ENCODE measurements at places on chromosomes 5 and 9.

- DNase-seq: no peak
Observed at GRCh38 chr5:15525703-15526275, 25.8 kb downstream of the FBXL7 start.

DNA sequence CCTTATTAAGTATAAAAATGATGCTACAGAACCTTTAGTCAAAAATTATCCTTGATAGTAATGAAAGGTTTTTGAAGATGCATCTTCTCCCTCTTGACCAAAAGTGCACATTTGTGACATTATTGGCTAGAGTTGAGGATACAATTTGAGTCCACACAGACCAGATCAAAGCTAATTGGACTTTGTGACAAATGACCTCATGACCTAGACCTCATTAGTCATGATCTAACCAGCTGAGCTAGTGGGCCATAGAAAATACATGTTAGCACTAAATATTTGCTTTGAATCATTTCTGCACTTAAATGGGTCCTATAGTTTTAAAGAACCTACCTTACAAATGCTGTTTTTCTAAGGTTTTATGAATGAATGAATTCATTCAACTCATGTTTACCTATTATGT lies 182.1 kb downstream of the RFX3 start:
- DNase-seq: no peak

DNA sequence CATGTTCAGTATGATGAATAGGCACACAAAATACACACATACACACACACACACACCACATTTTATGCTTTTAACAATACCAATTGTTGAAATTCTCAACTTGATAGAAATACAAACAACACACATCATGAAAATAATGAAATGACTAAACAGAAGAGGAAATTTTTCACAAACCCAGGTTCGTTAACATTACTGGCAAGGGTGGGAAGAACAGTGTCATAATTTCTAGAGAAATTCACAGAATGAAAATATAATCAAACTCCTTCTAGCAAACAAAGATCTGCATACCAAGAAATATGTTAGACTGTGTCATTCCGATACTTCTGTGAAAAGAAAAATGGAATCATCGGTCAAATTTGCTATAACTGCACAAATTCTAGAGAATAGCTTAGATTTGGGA lies 41.9 kb downstream of the ST8SIA4 start:
- no peak for DNase-seq

DNA sequence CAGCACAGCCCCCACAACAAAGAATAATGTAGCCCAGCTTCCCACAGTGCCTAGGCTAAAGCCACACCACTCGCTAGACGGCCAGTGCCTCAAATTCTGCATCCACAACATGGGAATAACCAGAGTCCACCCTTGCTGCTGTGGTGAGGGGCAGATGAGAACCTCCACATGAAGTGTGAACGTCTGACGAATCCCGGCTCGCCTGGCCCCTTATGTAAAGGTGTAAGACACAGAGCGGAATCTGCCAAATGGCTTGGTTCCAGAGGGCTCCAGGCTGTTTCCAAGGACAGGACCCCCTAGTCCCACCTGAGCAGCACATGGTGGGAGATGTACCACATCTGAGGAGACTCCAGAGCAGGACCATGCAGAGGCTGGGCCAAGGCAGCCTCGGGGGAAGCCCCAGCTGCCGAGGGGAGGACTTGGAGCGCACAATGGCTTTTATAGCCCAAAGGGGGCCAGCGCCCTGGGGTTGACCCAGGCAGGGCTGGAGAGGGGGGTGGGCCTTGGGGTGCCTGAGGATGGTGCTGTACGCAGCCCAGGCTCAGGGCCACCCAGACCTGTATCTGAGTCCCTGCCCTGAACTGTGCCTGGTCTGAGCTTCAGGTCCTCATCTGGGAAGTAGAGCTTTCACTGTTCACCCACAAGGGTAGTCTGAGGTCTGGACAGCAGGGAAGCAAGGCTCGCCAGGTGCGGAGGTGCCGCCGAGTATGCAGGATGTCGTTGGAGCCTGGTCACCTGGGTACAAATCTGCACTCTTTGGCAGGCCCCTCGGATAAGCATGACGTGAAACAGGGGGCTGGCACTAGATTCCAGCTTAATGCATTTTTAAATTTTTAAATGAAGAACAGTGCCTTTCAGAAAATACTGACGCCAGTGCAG lies 24.9 kb upstream of the SLC25A51 start:
- DNase-seq: no peak
